Thyroid gland (tissue), 4 donors: ENCODE measurements at places on chromosomes 16 and 17. TPM values are rescaled to one million over a fixed set of nuclear protein-coding genes. Genes with fewer than 3 reads are reported as not detected.
A peak's percentile ranks its signal among the peaks of the same experiment; 100 is the strongest.

- H3K27ac ChIP-seq, result peak overlapping the region; percentile 62
- H3K4me1 ChIP-seq, result peaks cover 5% of the 10 kb centered on the region
- H3K4me3 ChIP-seq, result no peak overlapping the region
- H3K36me3 ChIP-seq, result no peaks in the 10 kb centered on the region
Observed at GRCh38 chr16:57371494-57372371, 557 bp upstream of the CX3CL1 start.

DNA sequence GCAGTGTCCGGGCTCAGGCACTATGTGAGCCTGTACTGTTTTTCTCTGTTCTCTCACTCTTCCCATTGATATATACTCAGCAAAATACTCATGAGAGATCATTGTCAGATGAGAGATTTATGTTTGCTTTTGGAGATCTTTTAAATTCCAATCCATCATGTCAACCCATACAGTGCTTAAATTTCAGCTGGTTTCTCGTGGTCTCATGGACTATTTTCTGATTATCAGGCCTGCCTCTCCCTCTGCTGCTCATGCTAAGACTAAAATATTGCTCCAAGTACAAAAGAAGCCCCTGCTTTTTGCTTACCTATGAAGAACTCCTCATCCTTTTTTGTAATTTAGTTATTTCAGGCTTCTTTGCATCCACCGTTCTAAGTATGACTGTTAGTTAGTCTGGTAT, 547.2 kb downstream of the KCNJ2 start:
- H3K4me1 ChIP-seq, result no peaks in the 10 kb centered on the region
- no peaks in the 10 kb centered on the region for H3K36me3 ChIP-seq
- H3K27me3 ChIP-seq, result no peaks in the 10 kb centered on the region
- H3K4me3 ChIP-seq, result no peak overlapping the region
- DNase-seq, result no peak
- no peak overlapping the region for H3K27ac ChIP-seq

DNA sequence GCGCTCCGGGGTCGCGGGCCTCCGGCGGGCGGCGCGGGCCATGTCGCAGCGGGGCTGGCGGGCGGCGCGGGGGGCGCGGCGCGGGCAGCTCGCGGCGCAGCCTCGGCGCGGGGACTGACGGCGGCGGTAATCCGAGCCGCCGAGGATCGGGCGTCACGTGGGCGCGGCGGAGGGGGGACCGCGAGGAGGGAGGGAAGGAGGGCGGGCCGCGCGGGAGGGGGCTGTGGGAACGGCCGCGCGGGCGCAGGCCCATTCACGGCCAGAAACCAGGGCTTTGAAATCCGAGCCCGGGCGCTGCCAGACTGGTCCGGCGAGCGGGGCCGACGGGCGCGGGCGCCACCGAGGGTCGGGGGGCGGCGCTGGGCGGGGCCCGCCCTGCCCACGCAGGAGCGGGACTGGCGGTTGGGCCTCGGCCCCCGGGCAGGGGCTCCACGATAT, at the start of gene MTSS2:
Gene MTSS2, minus strand, starts transcription at position 116 of the 438 bp plus-strand sequence. CDS start 262 bp downstream, outside the sequence.
- peak within 1 kb of the TSS; percentile 83 for H3K27ac ChIP-seq
- DNase-seq, result peak; percentile 91
- peak within 1 kb of the TSS; percentile 48 for H3K4me3 ChIP-seq
- peaks cover 82% of the 10 kb centered on the region for H3K4me1 ChIP-seq
- no peaks in the 10 kb centered on the region for H3K27me3 ChIP-seq

DNA sequence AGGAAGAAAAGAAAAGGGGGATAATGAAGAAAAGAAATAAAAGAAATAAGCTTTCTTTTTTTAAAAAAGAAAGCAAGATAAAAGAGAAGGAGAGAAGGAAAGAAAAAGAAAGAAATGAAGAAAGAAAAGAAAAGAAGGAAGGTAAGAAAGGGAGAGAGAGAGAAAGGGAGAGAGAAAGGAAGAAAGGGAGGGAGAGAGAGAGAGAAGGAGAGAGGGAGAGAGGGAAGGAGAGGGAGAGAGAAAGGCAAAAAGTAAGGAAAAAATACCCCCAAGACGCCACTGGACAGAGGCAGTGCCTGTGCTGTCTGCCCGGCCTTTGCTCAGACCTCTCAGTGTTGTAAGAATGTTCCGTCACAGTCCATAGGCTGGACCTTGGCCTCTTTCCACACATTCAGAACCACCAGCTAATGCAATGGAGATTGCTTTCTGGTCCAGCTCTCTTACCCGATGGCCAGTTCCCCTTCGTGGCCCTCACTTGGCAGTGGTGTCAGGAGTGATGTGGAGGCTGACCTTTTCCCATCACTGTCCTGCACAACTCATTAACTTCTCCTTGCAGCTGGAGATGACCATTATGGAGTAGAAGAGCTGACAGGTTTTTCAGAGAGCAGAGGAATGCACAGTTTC, 14.3 kb upstream of the HNF1B start:
- H3K27ac ChIP-seq, result no peak overlapping the region
- no peaks in the 10 kb centered on the region for H3K27me3 ChIP-seq
- no peaks in the 10 kb centered on the region for H3K36me3 ChIP-seq
- peak; percentile 54 for DNase-seq

DNA sequence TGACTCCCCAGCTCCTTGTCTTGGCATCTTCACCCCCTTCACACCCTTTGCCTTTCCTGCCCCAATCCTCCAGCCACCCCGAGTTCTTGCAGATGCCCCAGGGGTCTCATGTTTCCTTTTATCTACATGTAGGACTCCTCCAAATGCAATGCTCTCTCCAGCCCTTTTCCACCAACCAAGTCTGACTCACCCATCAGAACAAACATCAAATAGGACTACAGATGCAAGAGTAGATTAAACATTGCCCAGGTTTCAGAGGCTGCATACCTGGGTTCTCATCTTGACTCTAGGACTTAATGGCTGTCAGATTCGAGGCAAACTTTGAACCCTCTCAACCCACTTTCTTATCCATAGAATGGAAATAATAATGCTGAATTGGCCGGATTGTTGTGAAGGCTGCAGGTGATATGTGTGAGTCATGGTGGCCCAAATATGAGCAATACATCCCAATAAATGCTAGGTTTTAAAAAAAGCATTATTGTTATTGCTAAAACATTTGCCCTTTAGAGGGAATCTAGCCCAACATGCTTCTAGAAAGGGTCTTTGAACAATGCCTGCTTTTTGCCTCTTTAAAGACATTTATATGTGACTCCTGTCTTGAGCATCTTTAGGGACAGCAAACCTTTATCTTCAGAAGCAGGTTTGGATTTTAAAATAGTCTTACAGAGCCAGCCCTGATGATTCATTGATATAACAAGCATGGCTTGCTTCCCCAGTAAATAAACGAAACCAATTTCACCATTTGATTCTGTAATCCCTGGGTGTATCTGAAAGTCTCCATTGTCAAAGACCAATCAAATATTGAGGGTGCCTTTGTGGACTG, 310.1 kb downstream of the FOXL1 start:
- H3K4me1 ChIP-seq, result no peaks in the 10 kb centered on the region
- no peaks in the 10 kb centered on the region for H3K36me3 ChIP-seq
- DNase-seq, result no peak

DNA sequence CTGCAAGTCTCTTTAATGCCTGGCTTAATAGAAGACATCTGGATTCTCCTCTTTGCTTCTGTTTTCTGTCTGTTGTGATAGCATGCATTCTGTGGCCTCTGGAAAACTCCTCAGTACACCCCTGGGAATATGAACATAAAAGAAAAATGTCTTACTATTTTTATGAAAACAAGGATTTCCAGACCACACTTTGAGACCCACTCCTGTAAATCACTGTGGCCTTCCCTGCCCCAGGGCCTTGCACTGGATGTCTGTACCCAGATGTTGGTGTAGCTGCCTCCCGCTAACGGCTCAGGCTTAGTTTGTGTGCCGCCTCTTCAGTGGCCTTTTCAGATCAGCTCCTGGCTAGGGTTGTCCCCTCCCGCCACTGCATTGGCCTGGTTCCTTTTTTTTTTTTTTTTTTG, 126.6 kb downstream of the SOCS1 start:
- H3K36me3 ChIP-seq, result no peaks in the 10 kb centered on the region
- no peaks in the 10 kb centered on the region for H3K27me3 ChIP-seq
- DNase-seq, result peak; percentile 54
- H3K4me1 ChIP-seq, result peaks cover 61% of the 10 kb centered on the region
- no peak overlapping the region for H3K4me3 ChIP-seq

- no peaks in the 10 kb centered on the region for H3K27me3 ChIP-seq
- H3K4me3 ChIP-seq, result no peak overlapping the region
- H3K4me1 ChIP-seq, result peaks cover 49% of the 10 kb centered on the region
- DNase-seq, result peak; percentile 91
- H3K36me3 ChIP-seq, result no peaks in the 10 kb centered on the region
- H3K27ac ChIP-seq, result peak overlapping the region; percentile 79
Observed at GRCh38 chr17:77471984-77472461, 331.3 kb downstream of the SEC14L1 start.

DNA sequence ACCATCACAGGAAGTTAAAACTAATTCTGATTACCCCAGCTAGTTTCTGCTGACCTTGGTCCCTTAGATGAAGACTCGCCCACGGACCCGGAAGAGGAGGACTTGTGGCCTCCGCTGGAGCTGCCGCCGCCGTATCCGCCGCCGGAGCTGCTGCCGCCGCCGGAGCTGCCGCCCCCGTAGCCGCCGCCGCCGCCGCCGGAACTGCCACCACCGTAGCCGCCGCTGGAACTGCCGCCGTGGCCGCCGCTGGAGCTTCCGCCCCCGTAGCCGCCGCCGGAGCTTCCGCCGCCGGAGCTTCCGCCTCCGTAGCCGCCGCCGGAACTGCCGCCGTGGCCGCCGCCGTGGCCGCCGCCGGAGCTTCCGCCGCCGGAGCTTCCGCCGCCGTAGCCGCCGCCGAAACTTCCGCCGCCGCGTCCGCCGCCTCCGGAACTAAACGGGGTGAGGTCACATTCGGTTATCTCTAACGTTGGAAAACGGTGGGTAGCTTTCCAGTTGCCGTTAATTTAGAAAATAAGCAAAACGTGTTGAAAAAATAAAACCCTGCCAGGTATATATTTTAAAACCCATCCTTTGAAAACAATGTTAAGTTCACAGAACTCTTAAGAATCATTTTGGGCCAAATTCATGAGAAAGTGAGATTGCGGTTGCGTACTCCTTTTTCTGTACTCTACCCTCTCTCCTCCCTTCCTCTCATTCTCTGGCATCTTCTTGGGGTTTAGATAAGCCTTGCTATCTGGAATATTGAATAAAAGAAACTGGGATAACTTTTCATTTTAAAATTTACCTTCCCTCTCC, 3.5 kb downstream of the KRT10 start:
- H3K4me3 ChIP-seq, result peak overlapping the region; percentile 19
- DNase-seq, result peak; percentile 74
- peaks cover 9% of the 10 kb centered on the region for H3K4me1 ChIP-seq
- H3K36me3 ChIP-seq, result no peaks in the 10 kb centered on the region
- no peaks in the 10 kb centered on the region for H3K27me3 ChIP-seq

DNA sequence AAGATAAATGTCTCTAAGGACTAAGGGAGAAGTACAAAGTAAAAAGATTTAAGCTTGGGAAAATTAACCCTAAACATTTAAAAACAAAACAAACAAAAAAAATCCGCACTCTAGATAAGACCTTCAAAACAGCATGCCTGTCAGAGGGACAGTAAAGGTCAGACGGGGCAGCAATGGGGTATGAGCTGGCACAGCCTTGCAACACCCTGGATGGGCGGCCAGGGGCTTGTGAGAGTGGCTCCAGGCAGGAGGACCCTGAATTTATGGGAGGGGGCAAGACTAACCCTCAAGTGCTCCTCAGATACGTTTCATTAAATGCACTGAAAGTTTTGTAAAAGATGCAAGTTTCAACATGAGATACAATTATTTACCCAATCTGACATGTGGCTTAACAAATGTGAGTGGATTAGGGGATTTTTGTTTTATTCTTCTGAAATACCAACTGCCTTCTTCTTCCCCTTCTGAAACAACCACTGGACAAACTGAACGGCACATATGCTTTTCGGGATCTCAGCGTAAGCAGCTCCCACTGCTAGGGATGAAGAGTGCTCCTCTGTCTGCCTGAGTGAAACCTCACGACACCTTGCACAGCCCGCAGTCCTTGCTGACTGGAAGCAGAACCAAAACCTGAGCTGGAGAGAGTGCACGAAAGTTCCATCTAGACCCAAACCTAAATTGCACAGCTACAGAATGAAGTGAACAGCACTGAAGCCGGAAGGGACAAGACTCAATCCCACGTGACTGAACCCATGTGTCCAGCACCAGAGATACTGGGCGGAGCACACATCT, 128.4 kb downstream of the ANKRD11 start:
- no peak overlapping the region for H3K27ac ChIP-seq
- H3K36me3 ChIP-seq, result no peaks in the 10 kb centered on the region
- DNase-seq, result no peak
- peaks cover 55% of the 10 kb centered on the region for H3K4me1 ChIP-seq

GRCh38 chr16:80191928-80192327, 348.9 kb upstream of the DYNLRB2 start:
- no peaks in the 10 kb centered on the region for H3K27me3 ChIP-seq
- DNase-seq, result no peak
- no peaks in the 10 kb centered on the region for H3K4me1 ChIP-seq
- H3K27ac ChIP-seq, result no peak overlapping the region

DNA sequence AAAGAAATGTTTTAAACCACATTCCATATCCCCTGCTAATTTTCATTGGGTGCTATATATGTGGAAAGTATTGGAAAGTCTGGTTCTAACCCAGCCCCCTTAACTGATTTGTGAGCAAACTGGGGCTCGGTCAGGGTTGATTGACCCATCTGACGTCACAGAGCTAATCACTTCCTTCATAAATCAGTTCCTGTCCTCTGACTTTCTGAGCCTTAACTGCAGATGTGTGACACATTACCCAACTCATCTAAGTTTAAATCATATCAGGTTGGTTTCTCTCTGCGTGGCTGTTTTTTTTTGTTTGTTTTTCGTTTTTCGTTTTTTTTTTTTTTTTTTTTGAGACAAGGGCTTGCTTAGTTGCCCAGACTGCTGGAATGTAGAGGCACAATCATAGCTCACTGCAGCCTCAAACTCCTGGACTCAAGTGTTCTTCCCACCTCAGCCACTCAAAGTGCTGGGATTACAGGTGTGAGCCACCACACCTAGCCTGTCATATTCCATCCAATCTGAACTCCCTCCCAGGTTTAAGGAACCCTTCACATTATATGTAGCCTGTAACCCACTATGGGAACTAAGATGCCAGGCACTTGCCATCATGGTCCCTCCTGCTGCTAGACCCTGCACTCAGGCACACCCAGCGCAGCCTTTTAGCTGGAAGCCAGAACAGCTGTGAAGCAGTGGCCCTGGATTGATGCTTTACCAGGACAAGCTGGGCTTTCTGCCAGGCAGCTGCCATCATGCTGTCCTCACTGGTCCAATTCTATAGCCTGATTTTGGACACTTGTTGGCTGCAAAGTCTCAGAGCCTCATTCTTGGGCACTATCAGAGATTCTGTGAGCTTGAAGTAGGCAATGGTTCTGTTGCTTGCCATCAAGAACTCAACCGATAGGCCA, 6.9 kb upstream of the BPTF start:
- no peaks in the 10 kb centered on the region for H3K4me1 ChIP-seq
- no peak overlapping the region for H3K4me3 ChIP-seq
- no peak overlapping the region for H3K27ac ChIP-seq
- H3K36me3 ChIP-seq, result no peaks in the 10 kb centered on the region
- no peak for DNase-seq
- H3K27me3 ChIP-seq, result no peaks in the 10 kb centered on the region

- no peaks in the 10 kb centered on the region for H3K36me3 ChIP-seq
- H3K4me3 ChIP-seq, result no peak overlapping the region
- DNase-seq, result no peak
- no peak overlapping the region for H3K27ac ChIP-seq
- H3K27me3 ChIP-seq, result no peaks in the 10 kb centered on the region
- H3K4me1 ChIP-seq, result no peaks in the 10 kb centered on the region
Observed at GRCh38 chr17:60792250-60792898, 114.7 kb downstream of the BCAS3 start.

The AGRP gene
- not detected for total RNA-seq

The ANKRD40CL gene
- total RNA-seq, result not detected

The IRF8 gene
- total RNA-seq, result 2.4 TPM

The NOG gene
- 1.4 TPM for total RNA-seq

The PRPSAP1 gene
- 198 TPM for total RNA-seq

The ABCA9 gene
- 40.2 TPM for total RNA-seq

The CPPED1 gene
- total RNA-seq, result 8.5 TPM

The CORO1A gene
- total RNA-seq, result 14.8 TPM
